ENCODE measurements at places on chromosomes 16 and 17. TPM values are rescaled to one million over a fixed set of nuclear protein-coding genes. Genes with fewer than 3 reads are reported as not detected.
A peak's percentile ranks its signal among the peaks of the same experiment; 100 is the strongest.

DNA sequence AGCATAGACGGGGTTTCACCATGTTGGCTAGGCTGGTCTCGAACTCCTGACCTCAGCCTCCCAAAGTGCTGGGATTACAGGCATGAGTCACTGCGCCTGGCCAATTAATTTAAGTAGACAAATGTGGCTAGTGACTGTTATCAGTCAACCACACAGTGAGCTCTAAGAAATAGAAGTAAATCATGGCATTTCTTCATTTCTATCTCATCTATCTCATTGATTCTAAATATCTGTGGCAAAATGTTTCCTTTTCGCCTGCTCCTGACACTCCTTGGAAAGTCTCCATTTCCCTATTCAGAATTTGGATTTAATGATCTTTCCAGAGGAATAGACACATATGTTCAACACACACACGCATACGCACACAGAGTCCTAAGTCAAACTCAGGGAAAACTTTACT lies 81.3 kb downstream of the HIC1 start:
- DNase-seq: peak; percentile 36

CD300LF gene
- total RNA-seq: not detected

DNA sequence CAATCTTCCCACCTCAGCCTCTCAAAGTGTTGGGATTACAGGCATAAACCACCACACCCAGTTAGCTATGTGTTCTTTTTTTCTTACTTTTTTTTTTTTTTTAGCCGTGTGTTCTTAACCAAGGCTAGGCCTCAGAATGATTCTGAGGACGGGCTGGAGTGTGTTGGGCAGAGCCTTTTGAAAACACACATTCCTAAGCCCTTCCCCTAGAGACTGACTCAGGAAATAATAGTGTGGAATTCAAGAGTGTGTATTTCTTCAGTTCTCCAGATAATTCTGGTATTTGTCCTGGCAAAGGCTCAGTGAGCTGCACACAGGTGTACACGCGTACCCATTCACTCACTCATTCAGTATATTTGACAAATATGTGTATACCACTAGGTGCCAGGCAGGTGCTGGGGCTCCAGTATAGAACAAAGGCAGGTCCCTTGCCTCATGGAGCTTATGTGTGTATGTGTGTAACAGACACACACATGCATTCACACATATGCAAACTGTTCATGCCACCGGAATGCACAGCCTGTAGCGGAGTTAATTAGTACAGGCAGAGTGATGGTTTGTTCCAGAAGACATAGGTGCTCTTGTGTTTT lies 19.4 kb upstream of the NFATC3 start:
- DNase-seq: peak; percentile 12

FAM171A2 gene
- 3.4 TPM for total RNA-seq

GRCh38 chr16:54026456-54026855 lies 260.1 kb downstream of the IRX3 start:
- no peak for DNase-seq

- no peak for DNase-seq
Observed at GRCh38 chr16:69691980-69692911, 34.1 kb downstream of the NQO1 start.

DNA sequence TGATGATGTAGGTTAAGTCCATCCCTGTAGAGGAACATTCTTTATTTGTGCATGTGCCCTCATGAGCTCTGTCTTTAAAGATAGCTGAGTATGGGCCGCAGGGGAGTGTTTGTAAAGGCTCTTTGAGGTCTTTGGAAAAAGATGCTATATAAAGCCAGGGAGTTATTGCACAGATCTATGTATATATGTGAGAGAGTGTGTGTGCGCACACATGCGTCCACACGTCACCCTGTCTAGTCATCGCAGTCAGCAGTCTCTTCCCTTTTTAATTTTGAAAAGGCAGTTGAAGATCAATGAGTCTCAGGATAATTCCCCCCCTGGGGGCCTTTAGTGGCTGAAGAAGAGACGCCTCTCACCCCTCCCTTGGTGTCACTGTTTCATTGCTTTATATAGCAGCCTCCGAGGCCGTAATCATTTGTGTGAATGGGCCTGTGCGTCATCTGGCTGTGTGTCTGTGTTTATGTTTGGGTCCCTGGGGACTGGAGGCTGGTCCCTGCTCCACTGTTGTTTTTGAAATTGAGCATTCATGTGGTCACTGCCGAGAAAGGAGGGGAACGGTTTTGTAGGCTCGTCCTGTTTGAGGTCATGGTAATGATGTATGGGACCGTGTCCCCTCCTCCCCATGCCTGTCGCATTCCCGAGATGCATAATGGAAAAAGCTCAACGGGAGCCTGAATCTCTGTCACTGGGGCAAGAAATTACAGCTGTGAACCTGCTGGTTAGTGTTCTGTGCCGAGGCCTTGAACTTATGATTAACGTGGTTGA lies 143.9 kb downstream of the SNX29 start:
- DNase-seq: peak; percentile 49

KRT13 gene
- not detected for total RNA-seq

GRCh38 chr16:75987323-75987722 lies 261.0 kb upstream of the CPHXL start:
- DNase-seq: no peak

ABCC11 gene
- not detected for total RNA-seq

GRCh38 chr17:20721171-20721570 lies 141.6 kb downstream of the CDRT15L2 start:
- DNase-seq: no peak

DNA sequence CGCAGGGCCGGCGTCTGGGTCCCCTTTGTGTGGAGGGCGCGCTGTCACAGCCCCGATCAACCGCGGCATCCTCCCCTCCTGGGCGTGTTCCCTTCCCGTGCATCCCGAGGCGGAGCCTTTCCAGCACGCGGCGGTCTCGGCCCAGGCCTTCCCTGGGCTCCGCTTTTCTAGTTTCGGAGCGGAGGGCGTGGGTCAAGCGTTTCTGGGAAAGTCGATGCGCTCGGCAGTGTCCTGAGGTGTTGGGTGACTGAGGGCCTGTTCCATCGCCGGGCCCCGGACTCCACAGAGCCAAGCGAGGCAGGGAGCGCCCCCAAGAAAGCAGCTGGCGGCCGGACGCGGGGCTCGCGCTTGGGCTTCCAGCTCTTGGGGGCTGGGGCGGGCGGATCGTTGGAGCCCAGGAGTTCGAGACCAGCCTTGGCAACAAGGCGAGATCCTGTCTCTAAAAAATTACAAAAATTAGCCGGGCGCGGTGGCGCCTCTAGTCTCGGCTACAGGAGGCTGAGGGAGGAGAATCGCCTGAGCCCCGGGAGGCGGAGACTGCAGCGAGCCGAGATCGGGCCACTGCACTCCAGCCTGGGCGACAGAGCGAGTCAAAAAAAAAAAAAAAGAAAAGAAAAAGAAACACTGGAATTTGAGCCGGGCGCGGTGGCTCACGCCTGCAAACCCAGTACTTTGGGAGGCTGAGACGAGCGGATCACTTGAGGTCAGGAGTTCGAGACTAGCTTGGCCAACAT lies 806 bp downstream of the IFT140 start:
- DNase-seq: peak; percentile 7

GRCh38 chr17:69179227-69179952 lies 37.7 kb upstream of the ABCA6 start:
- DNase-seq: peak; percentile 64

- no peak for DNase-seq
Observed at GRCh38 chr16:87709677-87710076, 56.1 kb downstream of the KLHDC4 start.

TSR1 gene
- total RNA-seq: 117 TPM

PPP1R27 gene
- total RNA-seq: not detected

DNA sequence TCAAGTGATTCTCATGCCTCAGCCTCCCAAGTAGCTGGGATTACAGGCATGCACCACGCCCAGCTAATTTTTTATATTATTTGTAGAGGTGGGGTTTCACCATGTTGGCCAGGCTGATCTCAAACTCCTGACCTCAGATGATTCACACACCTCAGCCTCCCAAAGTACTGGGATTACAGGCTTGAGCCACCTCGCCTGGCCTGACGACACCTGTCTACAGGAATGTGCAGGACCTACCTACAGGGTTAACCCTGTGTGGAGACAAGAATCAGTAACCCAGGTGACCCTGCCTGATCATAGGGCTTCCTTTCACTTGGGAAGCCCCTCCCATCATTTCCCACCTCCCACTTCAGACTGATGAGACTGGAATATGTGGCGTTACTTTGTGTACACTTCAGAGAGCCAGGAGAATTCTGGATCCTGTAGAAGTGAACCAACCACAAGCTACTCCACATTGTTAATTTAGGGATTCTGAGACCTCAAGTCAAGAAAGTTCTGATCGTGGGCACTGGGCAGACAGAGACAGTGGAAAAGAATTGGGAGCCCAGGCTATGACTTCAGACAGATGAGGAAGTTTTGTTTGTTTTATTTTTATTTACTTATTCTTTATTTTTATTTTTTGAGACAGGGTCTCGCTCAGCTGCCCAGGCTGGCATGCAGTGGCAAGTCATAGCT lies 5.7 kb upstream of the MILR1 start:
- no peak for DNase-seq

VASN gene
- 22.1 TPM for total RNA-seq

DNA sequence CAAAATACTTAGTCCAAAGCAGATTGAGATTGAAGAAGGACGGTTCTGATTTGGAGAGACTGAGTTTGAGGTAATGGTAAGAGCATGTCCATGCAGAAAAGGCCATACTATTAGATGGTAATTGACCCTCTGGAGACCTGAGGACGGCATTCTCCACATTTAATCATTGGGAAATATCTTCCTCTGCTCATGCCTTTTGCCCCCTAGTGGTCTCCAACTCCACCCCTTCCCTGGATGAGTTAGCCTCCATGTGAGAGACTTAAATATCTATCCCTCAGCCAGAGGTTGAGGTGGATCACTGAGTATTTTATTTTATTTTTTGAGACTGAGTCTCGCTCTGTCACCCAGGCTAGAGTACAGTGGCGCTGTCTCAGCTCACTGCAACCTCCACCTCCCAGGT lies 10.4 kb upstream of the OR3A1 start:
- DNase-seq: no peak

DNA sequence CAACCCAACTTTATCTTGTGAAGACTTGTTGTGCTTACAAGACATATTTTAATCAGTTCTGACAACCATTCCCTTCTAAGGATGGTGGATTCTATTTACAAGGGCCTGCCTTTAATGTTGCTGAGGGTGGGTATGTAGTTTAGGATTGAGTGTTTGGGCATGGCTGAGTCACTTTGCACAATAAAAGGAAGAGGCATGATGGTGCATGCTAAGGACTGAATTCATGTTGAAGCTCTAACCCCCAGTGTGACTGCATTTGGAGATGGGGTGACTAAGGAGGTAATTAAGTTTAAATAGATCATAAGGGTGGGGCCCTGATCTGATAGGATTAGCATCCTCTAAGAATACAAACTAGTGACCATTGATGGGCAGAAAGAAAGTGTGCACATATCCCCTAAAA lies 196.1 kb upstream of the HS3ST3A1 start:
- no peak for DNase-seq

CMTM2 gene
- total RNA-seq: not detected

GRCh38 chr16:12752159-12752558 lies 51.5 kb downstream of the CPPED1 start:
- DNase-seq: no peak

All from Daoy (cell line).